Right forelimb (tissue), 1 donor: ENCODE measurements at places on chromosomes 3 and 15.

- DNase-seq: no peak
These were observed 4.0 kb upstream of the AEN start for GRCh38 chr15:88617031-88617722.

GRCh38 chr3:133835418-133835743 is 29.8 kb downstream of the SRPRB start:
- DNase-seq: peak; percentile 10

- DNase-seq: no peak
These were observed 38.5 kb upstream of the CPB1 start for GRCh38 chr3:148789146-148789545.

DNA sequence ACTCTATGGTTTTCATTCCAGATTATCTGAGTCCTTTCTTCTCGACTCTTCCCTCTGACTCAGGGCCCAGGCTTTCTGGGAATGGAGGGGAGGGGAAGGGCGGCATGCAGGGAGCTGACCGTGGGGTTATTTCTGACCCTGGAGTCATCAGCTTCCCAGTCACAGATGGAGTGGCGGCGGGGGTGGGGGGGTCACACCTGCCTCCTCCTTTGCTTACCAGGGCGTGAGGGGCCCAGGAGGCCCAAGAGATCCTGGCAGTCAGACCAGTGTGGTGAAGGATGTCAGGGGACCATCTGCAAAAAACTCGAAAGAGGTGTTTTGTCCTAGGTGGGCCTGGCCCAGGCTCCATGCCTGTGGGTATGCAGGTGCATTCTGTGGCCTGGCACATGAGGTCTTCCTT is 996 bp upstream of the XIRP1 start:
- DNase-seq: no peak

DNA sequence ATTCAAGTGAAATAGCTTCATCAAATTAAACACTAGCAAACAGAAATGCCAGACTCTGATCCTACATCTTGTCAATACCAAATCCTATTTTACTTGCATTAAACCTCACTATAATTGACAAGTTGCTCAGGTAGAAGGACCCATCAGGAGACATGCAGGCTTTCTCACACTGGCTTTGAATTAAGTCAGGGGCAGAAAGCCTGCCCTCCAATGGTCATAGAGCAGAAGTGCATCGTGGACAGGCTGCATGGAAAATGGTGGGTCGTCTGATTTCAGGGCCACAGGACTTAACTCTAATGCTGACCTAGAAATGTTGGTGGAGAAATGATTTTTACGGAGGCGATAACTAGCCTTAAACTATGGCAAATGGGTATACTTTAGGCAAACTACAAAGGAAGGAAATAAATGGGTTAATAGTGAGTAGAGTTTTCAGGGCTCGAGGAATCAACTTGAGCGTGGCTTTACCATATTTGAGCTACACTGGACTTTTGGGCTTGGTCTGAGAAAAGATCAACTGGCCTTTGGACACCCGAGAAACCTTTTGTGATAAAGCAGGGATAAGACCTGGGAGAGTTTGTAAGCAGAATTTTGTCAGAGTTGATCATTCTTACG is 283.9 kb downstream of the GRM7 start:
- DNase-seq: no peak

- no peak for DNase-seq
These were observed 83.5 kb upstream of the ZNF280D start for GRCh38 chr15:56816781-56817180.
